NCI-H1694 (cell line): ENCODE measurements at places on chromosomes 3 and 15.

GRCh38 chr3:30644615-30645014 is 38.2 kb downstream of the TGFBR2 start:
- DNase-seq: no peak

DNA sequence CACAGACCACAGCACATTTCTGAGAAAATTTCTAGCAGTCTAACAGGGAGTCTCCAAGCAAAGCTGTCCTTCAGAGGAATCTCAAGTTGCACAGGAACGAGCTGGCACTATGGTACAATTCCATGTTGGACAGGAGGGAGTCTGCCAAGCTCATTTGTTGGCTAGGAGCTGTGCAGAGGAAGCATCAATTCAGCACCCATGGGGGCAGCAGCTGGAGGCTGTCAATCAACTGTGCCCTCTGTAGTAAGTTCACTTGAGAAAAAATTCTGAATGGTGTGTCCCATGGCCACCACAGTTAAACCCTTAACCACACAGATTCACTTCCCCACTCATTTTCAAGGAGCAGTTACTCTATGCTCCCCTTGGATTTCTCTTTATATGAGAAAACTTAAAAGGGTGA is 298.5 kb upstream of the PPP2R3A start:
- DNase-seq: no peak

- no peak for DNase-seq
Observed at GRCh38 chr3:53161820-53162671, 1.0 kb downstream of the PRKCD start.

DNA sequence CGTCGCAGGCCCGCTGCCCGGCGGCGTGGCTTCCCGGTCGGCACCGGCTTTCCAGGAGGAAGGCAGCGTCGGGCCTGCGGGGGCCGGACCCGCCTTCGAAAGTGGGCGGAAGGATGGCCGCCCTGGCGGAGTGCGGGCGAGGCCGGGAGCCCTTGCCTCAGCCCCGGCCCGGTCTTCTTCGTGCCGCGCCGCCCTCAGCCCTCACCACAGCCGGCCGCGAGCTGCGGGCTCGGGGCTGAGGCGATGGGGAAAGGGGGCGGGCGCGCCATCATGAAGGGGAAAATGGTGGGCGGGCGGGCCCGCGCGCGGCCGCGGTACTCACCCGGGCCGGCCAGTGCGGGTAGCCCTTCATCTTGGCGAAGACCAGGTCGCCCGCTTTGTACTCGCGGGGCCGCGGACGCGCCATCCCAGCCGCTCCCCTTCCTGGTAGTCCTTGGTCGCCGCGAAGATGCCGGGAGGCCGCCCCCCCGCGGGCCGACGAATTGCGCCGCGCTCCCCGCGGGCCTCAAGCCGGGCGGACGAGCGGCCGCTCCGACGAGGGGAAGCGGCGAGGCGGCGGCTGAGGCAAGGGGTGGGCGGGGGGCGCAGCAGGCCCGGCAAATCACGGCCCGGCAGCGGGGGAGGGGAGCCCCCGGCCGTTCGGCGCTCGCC is 489 bp downstream of the HDGFL3 start:
- no peak for DNase-seq

- no peak for DNase-seq
Observed at GRCh38 chr3:134430950-134431445, 54.8 kb downstream of the ANAPC13 start.

DNA sequence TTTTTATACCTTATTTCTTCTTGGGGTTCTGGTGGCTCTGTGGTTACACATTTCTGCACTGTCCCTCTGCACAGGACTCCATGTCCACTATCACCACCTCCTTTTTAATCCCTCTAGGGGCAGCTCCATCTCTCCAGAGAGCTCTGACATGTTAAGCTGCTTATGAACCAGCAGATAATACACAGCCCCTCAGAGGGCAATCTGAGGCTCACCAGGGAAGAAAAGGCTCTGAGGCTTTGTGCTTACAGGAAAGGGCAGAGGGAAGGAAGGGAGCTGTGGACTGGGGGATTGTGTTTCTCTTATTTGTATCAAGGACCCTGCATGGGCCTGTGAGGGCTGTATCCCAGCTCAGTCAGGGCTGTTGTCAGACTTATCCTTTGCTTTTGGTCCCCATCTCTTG is 164.5 kb downstream of the EPHB1 start:
- DNase-seq: no peak

DNA sequence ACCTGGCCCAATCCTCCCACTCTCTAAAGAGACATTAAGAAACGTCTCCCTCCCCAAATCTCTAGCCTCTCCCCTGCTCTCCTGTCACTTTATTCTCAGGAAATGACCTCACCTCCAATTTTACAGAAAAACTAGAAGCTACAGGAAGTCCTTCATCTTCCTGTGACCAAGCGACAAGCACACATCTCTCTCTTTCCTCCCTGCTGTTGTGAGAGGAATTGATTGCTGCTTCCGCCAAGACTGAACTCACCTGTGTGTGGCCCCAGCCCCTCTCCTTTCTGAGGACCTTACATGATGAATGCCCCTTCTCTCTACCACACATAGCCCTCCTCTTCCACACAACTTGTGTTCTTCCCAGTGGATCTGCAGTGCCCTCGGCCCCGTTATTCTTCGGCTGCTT is 18.2 kb downstream of the DNAJB8 start:
- no peak for DNase-seq

DNA sequence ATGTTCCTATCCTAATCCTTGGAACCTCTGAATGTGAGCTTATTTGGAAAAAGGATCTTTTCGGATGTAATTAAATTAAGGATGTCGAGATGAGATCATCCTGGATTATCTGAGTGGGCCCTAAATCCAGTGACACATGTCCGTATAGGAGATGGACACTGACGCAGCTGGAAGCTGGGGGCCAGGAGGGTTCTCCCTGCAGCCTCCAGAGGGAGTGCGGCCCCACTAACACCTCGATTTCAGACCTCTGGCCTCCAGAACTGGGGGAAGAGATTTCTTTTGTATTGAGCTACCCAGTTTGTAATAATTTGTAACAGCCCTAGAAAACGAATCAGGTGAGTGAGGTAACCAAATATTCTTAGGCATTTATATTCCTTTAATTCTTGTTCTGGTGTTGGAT is 2.5 kb downstream of the DNAJB8 start:
- DNase-seq: no peak

GRCh38 chr15:20386198-20386597 is 155.4 kb downstream of the GOLGA6L6 start:
- DNase-seq: no peak

GRCh38 chr3:186044427-186044826 is 64.5 kb downstream of the ETV5 start:
- DNase-seq: no peak

- no peak for DNase-seq
Observed at GRCh38 chr15:48501208-48501607, 144.3 kb downstream of the FBN1 start.
